Thoracic aorta endothelial cell (primary cell): ENCODE measurements at places on chromosomes 1 and 21. TPM values are rescaled to one million over a fixed set of nuclear protein-coding genes. Genes with fewer than 3 reads are reported as not detected.

Gene TFAP2E
- under 0.01 TPM in 1 of 2 replicates, not detected in the other for total RNA-seq

Gene LCE3E
- total RNA-seq: not detected in 2 replicates

Gene GSTM3
- 22.7 and 43.5 TPM in 2 replicates for total RNA-seq

Gene PROK1
- not detected in 2 replicates for total RNA-seq

Gene OR10J1
- total RNA-seq: not detected in 2 replicates

Gene USP48
- total RNA-seq: 141 and 177 TPM in 2 replicates

Gene TAS1R1
- total RNA-seq: 0.07 TPM in 1 of 2 replicates, not detected in the other

Gene CAPN8
- not detected in 2 replicates for total RNA-seq

Gene KCNJ15
- total RNA-seq: 0.13 and 0.50 TPM in 2 replicates

Gene FCRL6
- not detected in 2 replicates for total RNA-seq
